ENCODE measurements at places on chromosomes 5 and 9.

DNA sequence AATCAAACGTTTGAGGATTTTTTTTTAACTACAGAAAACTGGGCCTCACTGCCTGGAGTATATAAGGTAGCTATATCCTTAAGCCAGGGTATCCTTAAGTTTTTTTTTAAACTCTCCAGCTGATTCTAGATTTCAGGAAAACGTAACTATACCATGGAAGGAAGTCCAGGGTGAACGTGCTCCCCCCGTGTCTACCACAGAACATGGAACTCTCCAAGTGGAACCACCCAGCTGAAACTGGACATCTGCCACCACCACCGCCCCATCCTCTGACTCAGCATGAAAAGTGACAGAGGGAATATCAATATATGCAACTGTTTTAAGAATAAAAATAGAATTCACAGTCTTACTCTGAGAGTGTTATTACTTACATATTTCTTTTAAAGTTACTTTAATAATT, 61.3 kb downstream of the DROSHA start:
- no peak for DNase-seq

GRCh38 chr5:50406877-50407276, 34.2 kb downstream of the EMB start:
- DNase-seq, result no peak

DNA sequence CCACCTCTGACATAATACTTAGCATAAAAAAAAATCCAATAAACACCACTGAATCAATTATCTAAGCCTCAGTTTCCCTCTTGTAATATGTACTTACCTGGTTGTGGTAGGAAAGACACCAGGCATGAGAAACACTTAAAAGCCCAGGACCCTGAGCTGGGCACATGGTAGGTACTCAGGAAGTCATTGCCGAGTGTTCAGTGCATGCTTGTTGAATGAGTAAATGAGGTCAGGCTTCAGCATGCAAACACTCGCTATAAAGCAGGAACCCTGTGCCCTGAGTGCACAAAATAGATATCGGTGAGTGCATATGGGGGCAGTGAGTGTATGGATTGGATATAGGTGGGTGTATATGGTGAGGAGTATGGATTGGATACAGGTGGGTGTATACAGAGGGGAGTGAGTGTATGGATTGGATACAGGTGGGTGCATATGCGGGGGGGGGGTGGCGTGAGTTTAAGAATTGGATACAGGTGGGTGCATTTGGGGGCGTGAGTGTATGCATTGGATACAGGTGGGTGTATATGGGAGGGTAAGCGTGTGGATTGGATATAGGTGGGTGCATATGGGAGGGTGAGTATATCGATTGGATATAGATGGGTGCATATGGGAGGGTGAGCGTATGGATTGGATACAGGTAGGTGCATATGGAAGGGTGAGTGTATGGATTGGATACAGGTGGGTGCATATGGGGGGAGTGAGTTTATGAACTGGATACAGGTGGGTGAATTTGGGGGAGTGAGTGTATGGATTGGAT, 194.3 kb upstream of the MSX2 start:
- DNase-seq, result no peak

GRCh38 chr9:70076678-70077077, 33.0 kb downstream of the MAMDC2 start:
- DNase-seq, result no peak

DNA sequence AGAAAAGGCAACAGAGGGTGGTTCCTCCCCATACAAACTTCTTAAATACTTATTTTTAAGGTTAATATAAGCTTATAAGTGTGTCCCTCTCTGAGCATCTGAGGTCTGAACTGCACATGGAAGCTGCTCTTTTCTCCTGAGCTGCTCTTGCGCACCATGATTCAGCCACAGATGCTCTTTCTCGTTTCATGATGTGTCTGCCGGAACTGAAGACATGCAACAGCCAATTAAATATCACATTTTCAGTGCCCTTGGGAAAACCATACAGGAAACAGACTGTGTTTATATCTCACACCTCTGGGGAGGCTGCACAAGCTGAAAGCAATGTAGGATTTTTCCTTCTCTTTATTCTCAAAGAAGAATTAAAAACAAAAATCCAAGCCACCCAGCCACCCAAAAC, 96.8 kb upstream of the NREP start:
- no peak for DNase-seq

DNA sequence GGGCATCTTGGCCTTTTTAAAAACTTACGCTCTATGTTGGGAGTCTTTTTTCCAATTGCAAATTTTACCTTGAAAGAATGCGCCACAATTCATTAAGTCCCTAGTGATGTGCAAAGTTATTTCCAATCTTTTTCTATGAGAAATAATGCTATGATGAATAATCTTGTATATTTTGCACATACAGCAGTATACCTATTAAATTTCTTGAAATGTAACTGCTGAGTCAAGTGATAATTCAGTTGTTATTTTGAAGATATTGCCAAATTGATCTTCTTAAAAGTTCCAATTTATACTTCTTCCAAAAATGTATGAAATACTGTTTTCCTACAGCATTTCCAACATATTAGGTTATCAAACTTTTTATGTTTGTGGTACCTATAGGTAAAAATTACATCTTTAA, 92.8 kb upstream of the PPP2R2B start:
- DNase-seq, result no peak

DNA sequence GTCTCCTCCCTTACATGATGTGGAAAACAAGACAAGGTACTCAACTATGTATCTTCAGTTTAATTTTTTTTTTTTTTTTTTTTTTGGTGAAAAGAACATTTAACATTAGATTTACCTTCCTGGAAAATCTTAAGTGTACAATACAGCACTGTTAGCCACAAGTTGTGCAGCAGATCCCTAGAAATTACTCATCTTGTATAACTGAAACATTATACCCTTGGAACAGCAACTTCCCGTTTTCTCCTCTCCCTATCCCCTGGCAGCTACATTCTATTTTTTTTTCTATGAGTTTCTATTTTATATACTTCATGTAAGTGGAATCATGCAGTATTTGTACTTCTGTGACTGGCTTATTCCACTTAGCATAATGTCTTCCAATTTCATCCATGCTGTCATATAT, 421.9 kb upstream of the FTMT start:
- DNase-seq, result no peak

DNA sequence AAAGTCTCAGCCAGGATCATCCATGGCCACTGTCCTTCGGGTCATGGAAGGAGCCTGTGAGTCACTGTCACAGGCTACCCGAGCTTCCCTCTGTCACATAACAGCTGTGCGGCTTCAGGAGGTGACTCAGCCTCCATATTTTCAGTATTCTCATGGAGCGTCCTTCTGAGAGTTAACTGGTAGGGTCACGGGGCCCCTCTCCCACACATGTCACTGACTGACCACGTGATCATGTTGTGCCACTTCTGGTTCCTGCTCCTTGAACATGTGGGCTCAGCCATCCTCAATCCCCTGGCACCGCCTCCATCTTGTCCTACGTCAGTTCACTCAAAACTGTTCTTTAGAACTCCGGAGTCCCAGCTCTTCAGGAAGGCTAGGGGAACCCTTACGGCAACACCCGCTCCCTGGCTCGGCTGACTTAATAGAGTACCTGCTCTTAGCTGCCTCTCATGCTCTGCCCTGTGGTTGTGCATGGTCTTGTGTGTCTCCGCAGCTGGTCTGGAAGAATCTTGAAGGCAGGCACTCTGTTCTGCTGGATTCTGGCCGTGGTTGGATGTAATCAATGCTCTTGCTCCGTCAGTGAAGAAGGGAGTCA, 182.8 kb downstream of the ICE1 start:
- DNase-seq, result no peak

DNA sequence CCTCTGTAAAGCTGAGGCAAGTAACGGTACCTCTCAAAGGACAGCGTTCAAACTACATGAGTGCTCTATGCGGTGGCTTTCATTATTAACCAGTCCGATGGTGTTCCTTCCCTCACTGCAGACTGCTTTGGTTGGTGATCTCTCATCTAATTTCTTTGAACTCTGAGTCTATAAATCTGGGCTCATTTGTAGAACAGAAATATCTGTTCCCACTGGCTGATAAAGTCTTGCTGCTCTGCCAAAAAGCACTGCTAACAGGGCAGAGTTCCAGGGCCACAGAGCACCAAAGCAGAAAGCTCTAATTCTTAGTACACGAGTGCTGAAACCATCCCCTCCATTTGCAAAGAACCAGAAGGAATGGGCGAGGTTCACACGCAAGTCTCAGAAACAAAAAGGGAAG, 81.9 kb downstream of the MED27 start:
- DNase-seq, result no peak

DNA sequence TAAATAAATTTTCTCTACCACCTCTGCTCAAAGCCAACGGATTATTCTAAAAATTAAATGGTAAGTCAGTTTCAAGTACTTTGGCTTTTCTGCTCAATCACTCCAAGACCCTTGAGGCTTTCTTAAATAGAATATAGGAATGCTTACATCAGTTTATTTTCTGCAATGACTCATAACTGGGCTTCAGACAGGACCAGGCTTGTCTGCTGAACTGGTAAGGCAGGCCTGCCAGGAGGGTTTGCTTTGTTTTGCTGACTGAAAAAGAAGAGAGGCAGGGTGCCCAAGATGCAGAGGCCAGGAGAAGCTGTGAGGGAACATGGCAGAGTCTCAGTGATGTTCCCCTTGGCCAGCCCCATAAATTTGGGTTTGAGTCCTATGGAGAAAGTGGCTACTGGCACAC, 60.3 kb upstream of the EPB41L4A start:
- no peak for DNase-seq

- DNase-seq, result no peak
Measured at GRCh38 chr5:170466988-170467707, 36.7 kb upstream of the KCNIP1 start.

DNA sequence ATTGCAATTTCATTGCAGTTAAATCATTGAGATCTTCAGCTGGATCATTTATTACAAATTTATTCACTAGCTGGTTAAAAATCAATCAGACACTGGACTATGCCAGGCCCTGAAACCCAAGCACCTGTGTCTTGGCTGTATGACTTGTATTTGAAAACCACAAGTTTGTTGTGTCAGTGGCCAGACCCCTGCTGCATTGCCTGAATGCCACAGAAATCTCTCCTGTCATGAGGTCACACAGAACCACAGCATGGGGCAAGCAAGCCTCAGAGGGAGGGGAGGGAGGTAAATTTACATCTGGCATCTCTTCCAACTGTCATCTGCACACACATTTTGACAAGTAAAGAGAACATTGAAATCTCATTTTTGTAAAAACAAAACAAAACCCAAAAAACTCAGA, 90.0 kb downstream of the ARRDC3 start:
- DNase-seq, result no peak

DNA sequence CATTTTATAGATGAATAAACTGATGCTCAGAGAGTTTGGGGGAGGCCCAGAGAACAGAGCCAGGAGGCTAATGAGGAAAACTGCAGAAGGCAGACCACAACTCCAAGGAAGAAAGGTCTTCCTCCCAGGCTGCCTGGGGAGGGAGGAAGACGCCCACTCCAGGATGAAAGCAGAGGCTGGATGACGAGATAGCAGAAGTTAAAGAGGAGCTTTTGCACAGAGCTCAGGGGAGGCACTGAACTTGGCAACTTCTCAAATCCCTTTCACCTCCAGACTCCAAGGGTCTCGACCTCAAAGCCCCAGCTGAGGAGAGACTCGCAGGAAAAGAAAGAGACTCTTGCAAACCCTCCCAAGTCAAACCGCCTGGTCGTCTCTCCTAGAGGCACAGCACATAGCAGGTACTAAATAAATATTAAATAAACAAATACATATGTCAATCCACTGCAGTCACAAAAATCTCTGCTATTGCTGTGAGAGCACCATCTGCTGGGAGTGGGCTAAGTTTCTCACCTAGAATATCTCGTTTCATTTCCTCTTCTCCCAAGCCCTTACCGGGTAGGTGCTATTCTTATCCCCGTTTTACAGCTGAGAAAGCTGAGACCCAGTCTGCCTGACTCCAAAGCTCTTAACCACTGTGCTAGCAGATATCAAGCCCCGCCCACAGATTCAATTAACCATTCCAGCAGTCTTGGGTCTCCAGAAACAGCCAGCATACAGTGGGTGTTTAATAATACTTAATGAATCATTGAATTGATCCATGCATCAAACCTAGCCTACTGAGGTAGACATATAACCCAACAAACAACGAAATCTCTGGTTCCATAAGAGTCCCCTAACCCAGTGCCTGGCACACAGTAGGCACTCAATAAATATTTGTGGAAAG, 97.8 kb upstream of the HAND1 start:
- no peak for DNase-seq

DNA sequence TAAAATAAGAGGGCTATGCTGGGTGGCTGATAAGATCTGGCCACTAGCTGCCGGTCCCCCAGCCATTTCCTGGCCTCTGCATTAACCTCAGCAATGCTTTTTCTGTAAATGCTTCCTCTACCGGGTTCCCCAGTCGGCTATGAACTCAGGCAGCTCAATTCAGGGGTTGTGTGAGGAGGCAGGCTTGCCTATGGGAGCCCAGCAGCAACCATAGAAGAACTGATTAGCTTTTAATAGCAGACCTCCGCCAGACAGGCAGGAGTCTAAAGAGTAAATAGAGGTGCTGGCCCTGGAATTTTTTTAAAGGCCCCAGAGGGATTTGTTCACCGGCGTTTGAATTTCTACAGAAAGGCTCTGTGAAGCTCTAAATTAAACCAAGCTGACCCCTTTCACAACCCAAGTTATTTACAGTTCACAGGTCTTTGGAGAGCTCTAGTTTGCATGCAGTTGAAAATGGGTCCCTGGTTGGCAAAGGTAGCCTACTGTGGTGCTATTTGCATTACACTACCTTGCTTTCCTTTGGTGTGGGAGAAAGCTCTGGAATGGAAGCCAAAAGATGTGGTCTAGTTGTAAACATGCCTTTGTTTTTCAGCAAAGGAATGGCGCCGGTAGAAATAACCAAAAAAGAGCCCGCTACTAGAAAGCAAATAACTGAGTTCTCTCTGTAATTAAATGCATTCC, 289.7 kb upstream of the SEMA6A start:
- no peak for DNase-seq

- DNase-seq, result no peak
Measured at GRCh38 chr9:17906841-17907778, 328.2 kb downstream of the SH3GL2 start.

GRCh38 chr5:89849830-89850512, 559.6 kb downstream of the CETN3 start:
- no peak for DNase-seq

- no peak for DNase-seq
Measured at GRCh38 chr9:136103651-136104487, 8.8 kb upstream of the NACC2 start.

DNA sequence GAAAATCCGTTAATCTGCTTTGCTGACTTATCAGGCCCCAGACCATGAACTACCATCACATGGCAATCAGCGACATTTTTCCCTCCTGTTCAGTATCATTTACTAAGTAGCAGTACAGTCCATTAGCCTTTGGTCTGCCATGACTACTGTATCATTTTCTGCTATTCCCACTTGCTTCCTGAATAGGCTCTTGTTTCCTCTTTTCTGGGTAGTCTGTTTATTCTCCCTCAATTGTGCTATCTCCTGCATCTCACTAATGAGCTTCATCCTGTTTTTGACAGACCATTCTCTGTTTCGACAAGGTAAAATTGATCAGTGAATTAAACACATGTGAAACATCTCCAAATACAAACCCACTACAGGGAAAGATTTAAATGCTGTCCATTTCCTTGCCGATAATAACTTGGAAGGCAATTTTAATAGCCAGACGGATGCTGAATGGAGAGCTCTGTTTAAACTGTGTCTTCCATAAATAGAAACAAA, 263.5 kb upstream of the ANKRD55 start:
- DNase-seq, result no peak

- DNase-seq, result no peak
Measured at GRCh38 chr5:52767766-52768480, 19.8 kb upstream of the ITGA1 start.

- no peak for DNase-seq
Measured at GRCh38 chr5:80688648-80689420, 34.1 kb upstream of the DHFR start.

GRCh38 chr5:94432499-94432898, 185.9 kb downstream of the KIAA0825 start:
- DNase-seq, result no peak

- DNase-seq, result no peak
Measured at GRCh38 chr5:52497133-52497693, 290.5 kb upstream of the ITGA1 start.

All from naive thymus-derived CD8-positive, alpha-beta T cell (primary cell).